ENCODE measurements at places on chromosomes 13 and 19.

DNA sequence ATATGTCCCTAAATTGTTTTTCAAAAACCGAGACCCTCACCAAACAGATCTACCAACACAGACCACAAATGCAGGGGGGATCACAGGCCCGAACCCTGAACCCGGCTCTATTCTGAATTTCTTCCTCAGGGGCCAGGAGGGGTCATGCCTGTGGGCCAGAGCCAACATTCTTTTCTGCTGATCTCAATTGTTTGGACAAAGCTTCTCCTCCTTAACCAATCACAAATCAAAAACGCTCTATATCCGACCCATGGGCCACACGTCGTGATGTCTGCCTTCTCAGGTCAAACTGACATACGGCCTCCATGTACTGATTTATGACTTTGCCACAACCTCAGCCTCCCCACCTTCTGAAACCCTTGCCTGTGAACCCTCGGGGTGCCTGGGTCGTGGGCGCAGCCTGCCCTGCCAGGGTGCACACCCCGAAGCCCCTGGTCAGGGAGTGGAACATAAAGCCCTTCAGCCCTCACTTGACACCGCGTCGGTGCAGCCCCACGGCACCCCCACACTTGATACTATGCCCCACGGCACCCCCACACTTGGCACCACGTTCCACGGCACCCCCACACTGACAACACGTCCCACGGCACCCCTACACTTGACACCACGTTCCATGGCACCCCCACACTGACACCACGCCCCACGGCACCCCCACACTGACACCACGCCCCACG, 58.4 kb upstream of the C13orf46 start:
- DNase-seq, result no peak

DNA sequence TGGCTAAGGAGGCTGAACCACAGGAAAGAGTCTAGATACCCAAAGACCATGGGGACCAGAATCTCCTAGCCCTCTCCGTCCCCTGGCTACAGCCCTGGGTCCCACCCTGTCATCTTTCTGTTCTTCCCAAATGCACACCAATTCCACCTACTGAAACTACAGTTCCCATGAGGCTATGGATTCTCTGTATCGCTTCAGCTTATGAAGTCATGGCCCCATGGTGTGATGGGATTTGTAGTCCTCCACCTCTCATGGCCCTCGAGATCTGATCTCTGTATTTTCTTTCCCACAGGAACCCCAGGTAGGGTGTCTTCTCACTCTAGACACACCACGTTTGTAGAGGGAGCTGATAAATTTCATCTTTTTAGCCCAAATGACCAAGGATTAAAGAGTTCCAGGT, 11.8 kb downstream of the PTPRH start:
- no peak for DNase-seq

- no peak for DNase-seq
These were observed 499.7 kb downstream of the COG6 start for GRCh38 chr13:40155201-40155600.

DNA sequence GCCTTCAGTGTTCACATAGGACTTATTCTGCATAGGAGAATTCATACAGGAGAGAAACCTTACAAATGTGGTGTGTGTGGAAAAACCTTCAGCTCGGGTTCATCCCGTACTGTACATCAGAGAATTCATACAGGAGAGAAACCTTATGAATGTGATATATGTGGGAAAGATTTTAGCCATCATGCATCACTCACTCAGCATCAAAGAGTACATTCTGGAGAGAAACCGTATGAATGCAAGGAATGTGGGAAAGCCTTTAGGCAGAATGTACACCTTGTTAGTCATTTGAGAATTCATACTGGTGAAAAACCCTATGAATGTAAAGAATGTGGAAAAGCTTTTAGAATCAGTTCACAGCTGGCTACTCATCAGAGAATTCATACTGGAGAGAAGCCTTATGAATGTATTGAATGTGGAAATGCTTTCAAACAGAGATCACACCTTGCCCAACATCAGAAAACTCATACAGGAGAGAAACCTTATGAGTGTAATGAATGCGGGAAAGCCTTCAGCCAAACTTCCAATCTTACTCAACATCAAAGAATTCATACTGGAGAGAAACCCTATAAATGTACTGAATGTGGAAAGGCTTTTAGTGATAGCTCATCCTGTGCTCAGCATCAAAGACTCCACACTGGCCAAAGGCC, 13.4 kb upstream of the ZFP28 start:
- no peak for DNase-seq

GRCh38 chr13:83190020-83190419, 692.3 kb downstream of the SLITRK1 start:
- no peak for DNase-seq

- peak; percentile 88 for DNase-seq
These were observed 988 bp upstream of the CCDC169 start for GRCh38 chr13:36298535-36299068.

DNA sequence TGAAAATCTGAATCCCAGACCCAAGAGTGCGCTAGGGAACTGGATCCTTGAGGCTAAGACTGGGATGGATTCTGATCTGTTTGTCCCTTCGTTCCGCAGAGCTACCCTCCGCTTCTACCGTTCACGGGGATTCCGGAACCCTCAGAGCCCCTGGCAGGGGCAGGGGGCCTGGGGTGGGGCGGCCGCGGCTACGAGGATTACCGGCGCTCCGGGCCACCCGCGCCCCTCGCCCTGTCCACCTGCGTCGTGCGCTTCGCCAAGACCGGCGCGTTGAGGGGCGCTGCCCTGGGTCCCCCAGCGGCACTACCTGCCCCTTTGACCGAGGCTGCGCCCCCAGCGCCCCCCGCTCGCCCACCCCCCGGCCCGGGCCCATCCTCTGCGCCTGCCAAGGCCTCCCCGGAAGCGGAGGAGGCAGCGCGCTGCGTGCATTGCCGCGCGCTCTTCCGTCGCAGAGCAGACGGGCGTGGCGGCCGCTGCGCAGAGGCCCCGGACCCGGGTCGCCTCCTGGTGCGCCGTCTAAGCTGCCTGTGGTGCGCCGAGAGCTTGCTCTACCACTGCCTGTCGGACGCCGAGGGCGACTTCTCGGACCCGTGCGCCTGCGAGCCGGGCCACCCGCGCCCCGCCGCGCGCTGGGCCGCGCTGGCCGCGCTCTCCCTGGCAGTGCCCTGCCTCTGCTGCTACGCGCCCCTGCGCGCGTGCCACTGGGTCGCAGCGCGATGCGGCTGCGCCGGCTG, 7.1 kb downstream of the SPRED3 start:
- no peak for DNase-seq

Data from iPS DF 19.7 (cell line).